Activated T-cell treated with anti-CD3 and anti-CD28 coated beads, Interleukin-2, amount 50 U/mL, for 24 hours (primary cell): ENCODE measurements at places on chromosomes 1 and 21.

DNA sequence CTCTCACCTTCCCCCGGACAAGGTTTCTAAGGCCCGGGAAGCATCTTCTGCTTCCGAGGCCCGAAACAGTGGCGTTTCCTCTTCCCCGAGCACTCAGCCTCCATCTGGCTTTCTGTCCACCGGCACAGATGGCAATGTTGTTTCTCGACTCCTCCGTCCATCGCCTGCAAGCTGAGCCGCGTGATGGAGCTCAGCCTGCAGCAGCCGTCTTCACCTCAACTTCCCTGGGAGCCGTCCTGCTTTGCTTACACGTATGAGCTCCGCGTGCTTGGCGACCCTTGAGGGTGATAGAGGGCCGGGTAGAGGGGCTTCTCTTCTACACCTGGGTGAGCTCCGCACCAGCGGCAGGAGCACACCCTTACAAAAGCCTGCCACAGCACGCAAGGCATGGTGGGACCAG, 80.4 kb downstream of the AJAP1 start:
- DNase-seq, result no peak

- DNase-seq, result no peak
Observed at GRCh38 chr21:36722370-36723368, 23.8 kb downstream of the SIM2 start.

DNA sequence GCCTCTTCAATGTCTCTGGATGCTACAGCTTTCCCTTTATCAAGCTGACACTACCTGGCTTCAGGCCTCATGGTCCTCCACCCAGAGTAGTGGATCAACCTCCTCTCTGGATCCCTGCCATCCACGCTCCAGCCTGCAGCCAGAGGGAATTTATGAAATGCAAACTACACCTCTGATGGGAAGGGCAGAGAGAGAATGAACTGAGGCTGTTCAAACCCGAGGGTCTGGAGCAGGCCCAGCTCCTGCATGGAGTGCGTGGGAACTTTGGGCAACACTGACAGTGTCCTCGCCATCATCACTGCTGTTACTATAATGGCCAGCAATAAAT, 157.8 kb downstream of the TRABD2B start:
- no peak for DNase-seq

DNA sequence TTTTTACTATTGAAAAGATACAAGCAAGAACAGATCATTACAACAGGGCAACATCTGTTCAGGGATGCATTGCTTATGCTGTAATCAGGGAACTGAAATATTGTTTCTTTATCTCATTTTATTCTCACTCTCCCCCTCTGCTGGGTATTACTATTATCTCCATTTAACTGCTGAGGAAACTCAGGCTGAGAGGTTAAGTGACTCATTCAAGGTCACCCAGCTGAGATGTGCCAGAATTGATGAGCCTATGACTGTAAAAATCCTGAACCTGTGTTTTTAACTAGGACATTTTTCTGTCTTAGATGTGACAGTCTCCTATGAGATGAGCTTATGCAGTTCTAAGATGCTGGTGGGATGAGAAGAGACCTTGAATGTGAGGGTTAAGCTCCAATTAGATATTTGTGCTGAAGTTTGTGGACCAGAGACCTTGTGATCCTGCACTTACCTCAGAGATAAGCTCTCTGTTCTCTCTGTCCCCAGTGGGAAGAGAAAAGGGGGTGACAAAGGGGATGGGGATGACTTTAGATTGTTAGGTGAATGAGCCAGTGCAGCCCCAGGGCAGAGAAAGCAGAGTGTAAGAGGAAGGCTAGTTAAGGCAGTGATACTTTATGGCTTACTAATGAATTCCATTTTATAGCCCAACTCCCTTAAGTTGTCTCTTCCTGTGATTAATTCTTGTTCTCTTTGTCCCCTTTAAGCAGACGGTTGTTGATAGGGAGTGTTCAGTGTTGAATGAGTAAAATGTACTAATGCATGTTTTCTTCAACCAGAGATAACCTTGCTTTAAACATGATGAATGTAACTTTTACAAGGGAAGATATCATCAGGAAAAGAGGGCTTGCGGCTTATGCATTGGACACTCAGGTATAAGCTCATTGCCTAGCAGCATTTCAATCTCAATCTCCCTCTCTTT, 111.4 kb downstream of the HLX start:
- no peak for DNase-seq

GRCh38 chr21:25385911-25386474, 221.3 kb downstream of the MRPL39 start:
- DNase-seq, result no peak

DNA sequence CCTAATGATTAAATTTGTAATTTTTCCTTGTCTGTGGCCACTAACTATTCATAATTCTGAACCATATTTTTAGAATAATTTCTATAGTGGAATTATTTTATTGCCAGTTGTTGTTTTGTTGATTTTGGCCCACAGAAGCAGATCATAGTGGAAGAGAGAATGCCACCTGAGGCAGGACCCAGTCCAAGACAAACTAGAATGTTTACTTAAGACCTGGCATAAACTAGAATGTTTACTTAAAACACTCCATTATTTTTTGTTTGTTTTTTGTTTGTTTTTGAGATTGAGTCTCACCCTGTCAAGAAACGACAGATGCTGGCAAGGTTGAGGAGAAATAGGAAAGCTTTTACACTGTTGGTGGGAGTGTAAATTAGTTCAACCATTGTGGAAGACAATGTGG, 310.2 kb downstream of the MRPL39 start:
- no peak for DNase-seq

- no peak for DNase-seq
Observed at GRCh38 chr1:201870397-201870796, 18.3 kb upstream of the SHISA4 start.

GRCh38 chr1:160409486-160409885, 9.1 kb downstream of the VANGL2 start:
- no peak for DNase-seq

DNA sequence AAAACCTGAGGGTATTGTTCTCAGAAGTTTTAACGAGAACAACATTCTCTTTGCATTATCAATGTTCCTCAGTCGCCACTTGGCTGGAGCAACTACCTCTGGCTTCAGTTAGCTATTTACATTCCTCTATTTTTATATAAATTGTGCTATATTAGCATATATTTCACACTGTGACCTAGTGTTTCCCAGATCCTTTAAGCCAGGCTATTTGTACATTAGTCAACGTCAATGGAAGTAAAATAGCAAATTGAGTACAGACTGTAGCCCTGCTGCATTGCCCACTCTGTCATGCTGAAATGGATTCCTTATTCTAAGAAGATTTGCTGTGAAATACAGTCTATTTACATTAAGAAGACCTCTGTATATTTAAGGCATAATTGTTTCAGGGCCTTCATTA, 213.8 kb downstream of the ROR1 start:
- no peak for DNase-seq

- DNase-seq, result no peak
Observed at GRCh38 chr1:54643736-54644135, 2.1 kb downstream of the MROH7 start.

- DNase-seq, result no peak
Observed at GRCh38 chr1:8879922-8880676, 1.6 kb upstream of the ENO1 start.

GRCh38 chr1:164843743-164844500, 284.9 kb downstream of the PBX1 start:
- DNase-seq, result no peak

DNA sequence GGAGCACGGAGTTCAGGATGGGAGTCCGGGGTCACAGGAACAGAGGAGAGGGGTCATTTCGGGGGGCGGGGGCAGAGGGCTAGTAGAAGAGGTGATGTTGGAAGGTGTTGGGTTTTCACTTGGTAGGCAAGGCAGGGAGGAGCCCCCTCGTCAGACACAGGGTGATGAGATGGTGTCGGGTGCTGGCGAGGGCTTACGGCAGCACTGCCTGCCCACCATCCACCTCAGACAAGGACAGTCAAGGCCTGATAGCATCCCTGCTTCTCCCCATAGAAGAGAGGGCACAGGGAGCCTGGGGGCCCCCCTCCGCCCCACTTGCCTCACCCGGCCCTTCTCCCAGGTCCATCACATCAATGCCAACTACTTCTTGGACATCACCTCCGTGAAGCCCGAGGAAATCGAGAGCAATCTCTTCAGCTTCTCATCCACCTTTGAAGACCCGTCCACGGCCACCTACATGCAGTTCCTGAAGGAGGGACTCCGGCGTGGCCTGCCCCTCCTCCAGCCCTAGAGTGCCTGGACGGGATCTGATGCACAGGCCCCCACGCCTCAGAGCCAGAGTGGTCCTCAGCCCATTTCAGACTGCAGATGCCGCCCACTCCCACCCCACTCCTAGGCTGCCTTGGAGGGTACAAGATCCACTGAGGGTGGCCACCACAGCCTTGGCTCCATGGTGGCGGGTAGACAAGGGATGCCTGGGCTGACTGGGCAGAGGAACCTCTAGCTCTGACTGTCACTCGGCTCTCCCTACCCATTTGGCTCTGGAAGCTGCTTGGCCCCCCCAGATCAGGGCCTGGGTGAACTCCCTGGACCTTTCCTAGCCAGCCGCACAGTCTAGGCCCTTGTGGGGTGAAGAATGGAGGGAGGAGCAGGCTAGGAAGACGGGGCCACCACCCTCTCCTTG, 4.3 kb upstream of the MTFR1L start:
- no peak for DNase-seq

DNA sequence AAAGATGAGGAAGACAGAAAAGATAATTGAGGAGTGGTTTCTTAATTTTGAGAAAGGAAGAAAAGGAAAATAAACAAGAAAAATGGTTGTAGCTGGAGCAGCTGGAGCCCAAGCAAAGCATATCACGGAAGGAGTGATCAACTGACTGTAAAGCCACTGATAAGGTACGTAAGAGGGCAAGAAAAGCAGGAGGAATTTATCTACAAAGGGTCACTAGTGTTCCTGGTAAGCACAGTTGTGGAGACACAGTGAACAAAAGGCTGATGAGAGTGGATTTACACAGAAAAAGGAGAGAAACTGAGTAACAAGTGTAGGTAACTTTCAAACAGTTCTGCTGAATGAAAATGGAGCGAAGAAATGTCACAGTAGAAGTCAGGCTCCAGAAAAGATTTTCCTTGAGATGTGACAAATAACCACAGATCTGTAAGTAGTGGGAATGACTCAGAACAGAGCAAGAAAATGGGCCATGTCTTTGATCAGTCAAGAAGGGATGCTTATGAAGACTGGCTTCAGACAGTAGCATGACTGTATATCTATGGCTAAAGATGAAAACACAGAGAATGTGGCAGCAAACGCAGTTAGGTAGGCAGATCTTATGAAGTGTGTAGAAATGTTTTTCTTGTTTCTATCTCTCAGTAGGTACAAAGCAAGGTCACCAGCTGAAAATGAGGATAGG, 45.6 kb upstream of the RBM34 start:
- no peak for DNase-seq

- DNase-seq, result no peak
Observed at GRCh38 chr1:42122408-42122807, 30.8 kb upstream of the GUCA2B start.

- DNase-seq, result no peak
Observed at GRCh38 chr1:31564606-31564989, 11.7 kb upstream of the TINAGL1 start.

- DNase-seq, result no peak
Observed at GRCh38 chr1:92764116-92764515, 20.8 kb downstream of the EVI5 start.
